Fibroblast of the conjunctiva (primary cell): ENCODE measurements at places on chromosomes 4 and X.

DNA sequence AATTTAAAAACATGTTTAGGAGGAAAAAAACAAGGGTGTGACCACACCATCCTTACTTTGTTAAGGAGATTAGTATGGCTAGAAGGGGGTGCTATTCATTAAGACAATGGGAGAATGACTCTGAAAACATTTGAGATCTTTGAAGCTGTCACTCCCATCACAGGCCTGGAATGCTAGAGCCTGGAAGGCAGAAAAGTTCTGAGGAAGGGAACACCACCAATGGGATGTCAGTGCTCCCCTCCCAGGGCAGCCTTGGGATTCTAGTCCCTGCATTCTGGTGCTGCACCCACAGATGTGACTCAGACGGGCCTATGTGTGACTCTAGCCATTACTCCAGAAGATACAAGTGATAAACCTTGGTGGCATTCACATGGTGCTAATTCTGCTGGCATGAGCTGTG, 162.2 kb upstream of the ANXA10 start:
- DNase-seq, result no peak

- DNase-seq, result no peak
Observed at GRCh38 chr4:2281575-2282343, 19.9 kb upstream of the MXD4 start.

DNA sequence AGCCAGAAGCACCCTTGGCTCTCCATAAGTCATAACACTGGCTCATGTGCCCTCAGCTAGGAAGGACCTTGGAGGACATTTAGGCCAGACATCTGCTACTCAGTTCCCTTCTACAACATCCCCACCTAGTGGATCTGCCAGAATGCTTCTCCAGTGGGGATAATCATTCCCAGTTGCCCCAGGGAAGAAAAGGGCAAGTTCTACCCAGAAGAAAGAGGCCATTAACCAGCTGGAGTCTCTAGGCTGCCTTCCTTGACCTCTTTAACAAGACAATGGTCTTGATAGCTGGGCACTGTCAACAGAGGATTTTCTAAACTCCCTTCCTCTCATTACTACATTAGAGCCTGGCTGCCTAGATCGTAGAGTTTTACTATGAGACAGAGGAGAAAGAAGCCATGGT, 42.0 kb downstream of the LGI2 start:
- peak; percentile 32 for DNase-seq

DNA sequence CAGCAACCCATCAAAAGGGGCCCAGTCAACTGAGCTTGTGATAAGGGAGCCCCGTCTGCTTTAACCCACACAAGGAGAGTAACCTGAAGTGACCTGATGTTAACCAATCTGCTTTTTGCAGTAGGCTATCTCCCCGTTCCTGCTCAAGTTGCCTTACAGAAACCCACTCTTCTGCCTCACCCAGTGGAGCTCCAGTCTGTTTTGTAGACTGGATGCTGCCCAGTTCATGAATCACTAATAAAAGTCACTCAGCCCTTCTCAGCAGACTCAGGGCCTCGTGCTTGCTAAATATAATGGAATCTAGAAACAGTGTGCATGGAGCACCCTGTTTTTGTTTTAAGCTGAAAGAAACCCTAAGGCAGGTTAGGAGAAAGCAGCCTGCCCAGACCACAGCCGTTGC, 312.3 kb downstream of the FBXW7 start:
- no peak for DNase-seq

- DNase-seq, result no peak
Observed at GRCh38 chr4:23060776-23061175, 368.0 kb downstream of the GBA3 start.

GRCh38 chr4:57103051-57103450, 7.1 kb downstream of the IGFBP7 start:
- DNase-seq, result no peak

- no peak for DNase-seq
Observed at GRCh38 chrX:63708801-63709200, 76.2 kb downstream of the ARHGEF9 start.

- DNase-seq, result peak; percentile 59
Observed at GRCh38 chr4:73725985-73726384, 14.4 kb upstream of the CXCL8 start.

- peak; percentile 92 for DNase-seq
Observed at GRCh38 chr4:150385606-150386005, 196.3 kb upstream of the MAB21L2 start.

DNA sequence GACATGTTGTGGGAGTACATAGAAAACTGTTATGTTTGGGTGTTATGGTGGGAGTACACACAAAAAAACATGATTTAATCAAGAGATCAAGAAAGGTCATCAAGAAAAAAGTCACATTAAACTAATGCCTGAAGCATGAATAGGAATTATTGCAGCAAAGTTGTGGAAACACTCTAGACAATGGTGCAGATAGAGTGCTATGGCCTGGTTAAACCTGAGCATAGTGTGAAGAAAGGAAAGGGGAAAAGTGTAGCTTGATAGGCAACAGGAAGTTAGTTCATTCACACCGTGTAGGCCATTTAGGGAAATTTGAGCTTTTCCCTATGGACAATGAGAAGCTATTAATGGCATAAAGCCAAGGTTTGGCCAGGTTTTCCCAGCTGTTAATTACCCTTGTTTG, 162.1 kb upstream of the EMCN start:
- no peak for DNase-seq

GRCh38 chrX:150366951-150367545, 3.9 kb downstream of the MAMLD1 start:
- DNase-seq, result no peak

- DNase-seq, result no peak
Observed at GRCh38 chrX:142149919-142150318, 55.2 kb downstream of the MAGEC2 start.

- DNase-seq, result no peak
Observed at GRCh38 chrX:154751669-154752271, 893 bp upstream of the GAB3 start.

DNA sequence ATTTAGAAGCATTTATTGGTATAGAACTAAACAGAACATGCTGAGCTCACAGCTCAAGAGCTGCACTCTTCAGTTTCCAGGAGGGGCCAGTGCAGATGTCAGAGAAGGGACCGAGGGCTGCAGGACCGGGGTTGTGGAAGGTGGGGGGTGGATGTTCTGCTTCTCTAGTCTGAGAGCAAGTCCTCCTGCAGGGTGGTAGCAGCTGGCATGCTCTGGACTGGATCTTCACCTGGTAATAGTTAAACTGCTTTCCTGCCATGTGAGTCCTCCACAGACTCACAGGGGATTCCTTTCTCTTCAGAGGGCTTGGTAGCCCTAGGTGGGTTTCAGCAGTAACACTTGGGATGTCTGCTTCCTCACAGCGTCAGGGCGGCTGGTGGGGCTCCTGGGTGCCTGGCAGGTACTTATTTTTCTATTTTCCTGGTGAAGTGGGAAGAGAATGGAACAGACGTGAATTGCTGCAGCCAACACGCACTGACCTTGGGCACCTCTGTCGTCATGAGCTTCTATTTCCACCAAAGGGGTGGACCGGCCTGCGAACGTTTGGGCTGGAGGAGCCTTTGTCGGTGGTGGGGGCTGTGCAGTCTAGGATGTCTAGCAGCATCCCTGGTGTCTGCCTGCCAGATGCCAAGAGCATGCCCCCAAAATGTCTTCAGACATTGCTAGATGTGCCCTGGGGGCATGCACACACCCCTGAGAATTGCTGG, 2.5 kb downstream of the MAEA start:
- no peak for DNase-seq

GRCh38 chr4:108738003-108738706, 24.7 kb downstream of the ETNPPL start:
- DNase-seq, result peak; percentile 3

DNA sequence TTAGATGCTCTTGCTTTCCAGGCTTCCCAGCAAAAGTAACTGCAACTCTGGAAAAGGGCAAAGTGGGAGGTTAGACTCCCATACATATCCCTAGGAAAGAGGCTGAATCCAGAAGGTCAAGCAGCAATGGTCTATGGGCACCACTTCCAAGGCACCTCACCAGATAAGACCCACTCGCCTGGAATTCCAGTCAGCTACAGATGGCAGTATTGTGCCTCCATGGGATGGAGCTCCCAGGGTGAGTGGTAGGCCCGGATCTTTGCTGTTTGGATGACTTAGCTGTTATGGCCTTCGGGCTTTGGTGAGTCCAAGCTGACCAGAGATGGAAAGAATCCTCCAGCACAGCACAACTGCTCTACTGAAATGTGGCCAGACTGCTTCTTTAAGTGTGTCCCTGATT, 688.0 kb downstream of the PCDH19 start:
- DNase-seq, result no peak

DNA sequence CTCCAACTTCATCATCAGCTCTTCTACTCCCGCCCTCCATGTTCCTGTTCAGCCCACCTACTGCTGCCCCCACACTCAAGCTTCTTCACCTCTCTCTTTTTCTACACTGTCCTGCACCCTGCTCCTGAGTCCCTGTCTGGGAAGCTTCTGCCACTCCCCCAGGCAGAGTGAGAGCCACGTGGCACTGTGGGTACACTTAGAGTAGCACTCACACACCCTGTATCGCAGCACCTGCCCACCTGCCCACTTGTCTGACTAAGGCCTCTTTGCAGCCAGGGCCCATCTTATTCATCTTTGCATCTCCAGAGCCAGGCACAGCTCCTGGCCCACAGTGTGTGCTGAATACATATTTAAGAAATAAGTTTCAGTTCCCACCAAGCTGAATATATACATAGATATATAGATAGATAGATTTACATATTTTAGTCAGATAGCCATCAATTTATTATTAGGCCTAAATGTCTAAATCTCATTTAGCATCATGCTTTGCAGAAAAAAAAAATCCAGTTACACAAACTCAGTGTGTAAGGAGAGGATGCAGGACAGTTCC, 24.9 kb downstream of the CCDC149 start:
- DNase-seq, result no peak

DNA sequence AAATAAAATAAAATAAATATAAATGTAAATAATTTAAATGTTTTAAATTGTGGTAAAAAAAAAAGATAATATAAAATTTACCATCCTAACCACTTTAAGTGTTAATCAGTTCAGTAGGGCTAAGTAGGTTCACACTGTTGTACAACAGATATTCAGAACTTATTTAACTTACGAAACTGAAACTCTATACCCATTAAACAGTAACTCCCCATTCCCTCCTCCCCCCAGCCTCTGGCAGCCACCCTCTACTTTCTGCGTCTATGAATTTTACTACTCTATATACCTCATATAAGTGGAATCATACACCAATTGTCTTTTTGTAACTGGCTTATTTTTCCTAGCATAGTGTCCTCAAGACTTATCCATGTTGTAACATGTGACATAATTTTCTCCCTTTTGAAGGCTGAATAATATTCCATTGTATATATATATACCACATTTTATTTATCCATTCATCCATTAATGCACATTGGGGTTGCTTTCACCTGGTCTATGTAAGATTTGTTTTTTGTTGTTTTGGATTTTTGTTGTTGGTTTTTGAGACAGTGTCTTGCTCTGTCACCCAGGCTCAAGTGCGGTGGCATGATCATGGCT, 32.5 kb upstream of the ELF2 start:
- DNase-seq, result no peak

DNA sequence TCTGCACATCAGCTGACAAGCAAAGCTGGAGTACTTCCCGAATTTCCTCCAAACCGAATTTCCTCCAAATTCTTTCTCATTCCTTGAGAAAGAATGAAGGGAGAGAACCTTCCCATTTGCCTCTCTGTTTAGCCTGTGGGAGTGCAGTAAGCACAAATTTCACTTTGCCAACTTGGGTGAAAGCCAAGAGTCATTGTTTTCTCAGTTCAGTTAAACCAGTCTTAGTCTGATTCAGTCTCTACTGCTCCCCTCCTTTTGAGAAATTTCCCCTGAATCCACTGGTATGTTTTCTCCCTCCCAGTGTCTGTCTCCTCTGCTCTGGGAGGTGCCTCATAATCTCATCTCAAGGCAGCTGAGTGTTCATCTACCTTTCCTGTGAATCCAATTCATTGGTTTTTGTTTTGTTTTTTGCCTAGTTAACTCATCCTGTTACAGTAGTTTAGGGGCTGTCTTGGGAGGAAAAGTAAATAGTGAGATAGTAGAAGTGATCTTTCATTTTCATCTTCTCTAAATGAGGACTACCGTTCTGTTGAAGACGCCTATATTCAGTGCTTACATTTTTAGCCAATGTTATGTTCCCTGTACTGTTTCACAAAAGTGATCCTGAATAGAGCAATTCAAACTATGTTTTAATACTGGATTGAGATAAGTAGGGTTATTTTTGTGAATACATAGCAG, 49.0 kb downstream of the SYTL5 start:
- DNase-seq, result peak; percentile 37

DNA sequence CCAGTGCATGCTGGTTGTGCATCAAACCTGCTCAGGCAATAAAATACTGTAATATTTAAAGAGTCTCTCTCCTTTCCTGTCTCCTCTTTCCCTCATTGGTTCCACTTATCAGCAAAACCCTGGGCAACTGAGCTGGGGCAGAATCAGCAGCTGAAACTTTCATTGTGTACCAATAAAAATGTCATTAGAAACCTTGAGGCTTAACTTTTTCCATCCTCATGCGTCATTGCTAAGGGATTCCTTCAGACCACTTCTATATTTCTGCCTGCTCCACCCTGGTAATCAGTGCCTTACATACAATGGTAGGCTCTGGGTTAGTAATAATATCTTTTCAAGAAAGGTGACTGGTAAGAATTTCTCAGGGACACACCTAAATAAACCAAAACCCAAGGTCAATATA, 880.3 kb downstream of the RPA4 start:
- no peak for DNase-seq

DNA sequence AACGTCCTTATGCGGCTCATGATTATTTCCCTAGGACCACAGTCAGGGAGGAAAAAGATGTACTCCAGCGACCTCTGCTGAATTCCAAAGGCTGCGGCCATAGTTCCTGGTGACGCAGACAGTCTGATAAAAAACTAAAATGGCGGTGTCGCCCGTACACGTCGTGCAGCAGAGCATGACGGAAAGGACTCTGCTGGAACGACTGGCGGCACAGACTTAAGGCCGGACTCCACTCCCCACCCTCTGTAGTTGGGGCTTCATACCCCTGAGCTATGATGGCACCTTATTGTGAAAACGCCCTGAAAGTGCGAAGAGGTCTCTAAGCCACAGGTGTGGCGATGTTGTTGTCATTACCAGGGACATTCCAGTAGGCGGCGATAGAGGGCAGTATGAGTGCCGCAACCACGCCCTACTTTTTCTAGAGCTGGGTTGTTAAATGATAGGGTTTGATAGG, 90.0 kb upstream of the EDA2R start:
- DNase-seq, result peak; percentile 61

DNA sequence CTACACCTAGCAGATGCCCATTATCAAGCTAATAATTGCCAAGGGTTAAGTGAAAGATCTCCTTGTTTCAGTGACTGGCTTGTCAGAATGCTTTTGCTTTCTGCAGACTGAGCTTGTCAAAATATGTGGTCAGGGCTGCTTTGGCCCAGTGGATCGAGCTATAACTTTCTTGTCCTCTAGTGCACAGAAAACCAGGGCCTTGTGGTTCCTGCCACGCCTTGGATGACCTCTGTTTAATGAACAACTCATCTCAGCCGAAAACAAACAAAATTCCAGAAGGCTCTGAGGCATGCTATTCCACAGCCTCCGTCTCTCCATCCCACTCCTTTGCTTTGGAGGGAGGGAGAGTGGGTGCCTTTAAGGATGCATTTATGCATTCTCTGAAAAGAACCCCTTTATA, 11.3 kb downstream of the EVC start:
- DNase-seq, result no peak

GRCh38 chr4:187171706-187172339, 448.2 kb upstream of the FAT1 start:
- peak; percentile 34 for DNase-seq
